ENCODE measurements at places on chromosomes 5 and 9. TPM values are rescaled to one million over a fixed set of nuclear protein-coding genes. Genes with fewer than 3 reads are reported as not detected.

The PLAC8L1 gene
- total RNA-seq: not detected

DNA sequence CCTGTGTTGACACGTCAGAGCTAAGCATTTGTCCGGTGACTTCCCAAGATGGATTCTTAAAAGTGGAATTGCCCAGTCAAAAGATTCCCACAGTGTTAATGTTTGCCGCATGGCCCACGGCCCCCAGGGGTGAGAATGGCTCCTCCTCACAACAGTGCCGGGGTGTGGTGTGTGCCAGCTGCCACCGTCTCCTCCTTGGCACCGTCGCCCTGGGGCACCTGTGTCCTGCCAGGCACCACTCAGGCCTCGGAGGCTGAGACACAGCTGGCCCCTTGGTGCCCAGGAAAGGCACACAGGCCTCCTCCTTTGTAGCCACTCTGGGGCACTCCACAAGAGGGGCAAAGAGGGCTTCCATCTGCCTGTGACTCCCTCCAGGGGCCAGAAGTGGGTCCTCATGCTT is 4.3 kb downstream of the KCNT1 start:
- no peak for DNase-seq

GRCh38 chr5:126456217-126456820 is 33.1 kb downstream of the GRAMD2B start:
- no peak for DNase-seq

- DNase-seq: peak; percentile 18
Measured at GRCh38 chr5:90871391-90871991, 312.9 kb downstream of the ADGRV1 start.

DNA sequence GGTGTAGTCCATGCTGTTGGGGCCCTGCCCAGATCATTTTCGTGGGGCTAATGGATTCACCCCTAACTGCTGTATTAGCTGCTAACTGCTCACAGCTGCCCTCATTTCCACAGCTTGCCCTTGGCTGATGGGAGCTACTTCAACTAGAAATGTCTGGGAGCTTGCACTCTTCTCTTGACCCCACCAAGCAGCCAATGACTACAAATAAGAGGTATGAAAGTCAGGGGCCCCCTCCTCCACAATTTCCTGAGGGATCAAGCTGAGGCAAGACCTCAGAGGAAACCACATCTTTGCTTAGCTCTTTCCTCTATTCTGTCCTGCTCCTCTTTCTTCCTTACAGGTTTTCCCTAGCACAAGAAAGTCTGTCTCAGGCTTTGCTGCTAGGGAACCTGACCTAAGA is 397.5 kb downstream of the MLLT3 start:
- no peak for DNase-seq

DNA sequence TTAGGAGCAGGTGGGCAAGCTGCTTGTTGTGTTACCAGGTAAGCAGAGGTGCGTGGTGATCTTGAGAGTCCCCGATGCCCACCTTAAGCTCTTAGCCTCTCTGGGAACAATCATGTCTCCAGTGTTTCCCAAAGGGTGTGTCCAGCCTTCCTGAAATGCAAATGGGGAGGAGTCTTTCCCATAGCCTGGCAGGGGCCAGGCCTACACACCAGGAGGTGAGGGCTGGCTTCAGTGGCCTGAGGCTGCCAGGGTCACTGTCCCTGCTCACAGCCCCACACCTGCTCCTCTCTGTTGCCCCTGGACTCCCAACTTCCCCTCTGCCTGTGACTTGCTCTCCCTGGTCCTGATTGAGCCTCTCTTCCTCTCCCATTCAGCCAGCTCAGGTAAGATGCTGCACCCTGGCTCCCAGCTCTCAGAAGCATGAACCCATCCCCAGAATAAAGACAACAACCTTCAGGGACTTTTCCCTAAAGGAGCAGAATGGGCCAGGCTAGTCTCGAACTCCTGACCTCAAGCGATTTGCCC is 65.7 kb upstream of the PHYKPL start:
- no peak for DNase-seq

GRCh38 chr5:150502106-150502505 is 5.8 kb upstream of the NDST1 start:
- no peak for DNase-seq
